ENCODE measurements at places on chromosomes 4 and X.

GRCh38 chr4:3786196-3786869, 20.1 kb downstream of the ADRA2C start:
- no peak for DNase-seq

DNA sequence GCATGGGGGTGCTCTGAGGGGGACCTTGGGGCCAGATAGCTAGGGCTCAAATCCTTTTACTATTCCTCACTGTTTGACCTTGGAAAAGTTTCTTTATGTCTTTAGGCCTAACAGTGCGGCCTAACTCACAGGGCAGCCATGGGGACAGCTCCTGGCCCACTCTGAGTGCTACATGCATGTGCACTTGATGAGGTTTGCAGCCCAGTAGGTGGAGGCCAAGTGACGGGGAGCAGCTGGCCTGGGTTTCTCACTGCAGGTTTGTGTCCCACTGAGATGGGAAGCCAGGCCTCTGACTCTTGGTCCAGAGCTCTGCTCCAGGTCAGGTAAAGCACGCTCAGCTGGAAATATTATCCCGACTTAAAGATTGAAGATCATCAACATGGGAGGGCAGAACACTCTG, 102.8 kb downstream of the SLC2A9 start:
- no peak for DNase-seq

- no peak for DNase-seq
These were observed 206.1 kb downstream of the MID1 start for GRCh38 chrX:10414156-10414824.

DNA sequence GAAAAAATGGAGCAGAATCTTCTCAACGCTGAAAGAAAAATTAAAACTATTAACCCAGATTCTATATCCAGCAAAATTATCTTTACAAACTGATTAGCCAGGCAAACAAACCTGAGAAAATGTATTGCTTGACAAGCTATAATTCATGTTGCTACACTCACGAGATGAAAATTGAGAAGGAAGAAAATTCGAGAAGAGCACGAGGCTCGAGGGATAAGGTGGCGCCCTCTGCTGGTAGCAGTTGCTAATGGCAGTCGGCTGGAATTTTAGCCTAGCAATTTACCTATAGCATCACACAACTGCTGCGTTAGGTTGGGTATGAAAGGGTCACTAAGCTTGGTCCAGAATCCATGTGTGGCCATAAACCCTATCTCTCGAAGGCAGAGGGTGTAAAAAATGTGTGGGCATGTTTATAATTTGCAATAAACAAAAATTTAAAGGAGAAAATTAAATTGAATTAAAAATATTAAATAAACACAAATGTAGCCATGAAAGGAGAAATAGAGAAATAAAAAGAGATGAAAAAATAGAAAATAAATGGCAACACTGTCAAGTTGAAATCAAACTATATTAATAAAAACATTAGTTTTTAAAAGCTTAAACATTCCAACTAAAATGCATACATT, 126.6 kb downstream of the PPP4R3C start:
- peak; percentile 24 for DNase-seq

GRCh38 chr4:114527637-114528036, 71.0 kb upstream of the UGT8 start:
- DNase-seq = no peak

DNA sequence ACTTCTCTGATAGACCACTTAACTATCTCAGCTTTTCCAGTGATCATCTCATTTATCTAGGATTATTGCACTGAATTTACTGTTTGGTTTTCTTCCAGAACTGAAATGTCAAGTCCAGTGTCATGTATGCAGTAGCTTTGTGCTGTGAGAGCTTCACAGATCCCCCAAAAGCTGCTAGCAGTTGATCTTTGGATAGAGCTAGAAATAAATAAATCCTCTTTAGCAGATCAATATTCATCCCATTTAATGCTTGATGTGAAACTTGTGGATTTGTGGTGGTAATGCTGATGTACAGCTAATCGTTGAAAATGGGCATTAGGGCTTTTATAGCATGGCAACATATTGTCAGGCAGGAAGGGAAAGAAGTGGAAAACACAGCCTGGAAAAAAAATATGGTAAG, 509.6 kb upstream of the FAM241A start:
- no peak for DNase-seq

DNA sequence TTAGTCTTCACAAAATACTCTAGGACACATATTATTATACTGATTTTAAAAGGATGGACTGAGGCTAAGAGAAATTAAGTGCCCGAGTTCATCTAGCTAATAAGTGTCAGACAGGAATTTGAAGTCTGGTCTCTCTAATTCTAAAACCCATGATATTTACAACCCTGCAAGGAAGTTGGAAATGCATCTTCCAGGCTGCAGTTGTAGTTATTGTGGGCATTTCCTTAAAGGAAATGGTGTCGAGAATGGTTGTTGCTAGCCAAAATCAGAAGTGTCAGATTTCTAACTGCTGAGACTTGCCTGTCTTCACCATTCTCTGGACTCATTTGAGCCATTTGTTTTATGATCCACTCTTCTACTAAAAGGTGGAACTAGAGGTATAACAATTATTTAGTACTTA, 82.5 kb downstream of the FAT4 start:
- no peak for DNase-seq

DNA sequence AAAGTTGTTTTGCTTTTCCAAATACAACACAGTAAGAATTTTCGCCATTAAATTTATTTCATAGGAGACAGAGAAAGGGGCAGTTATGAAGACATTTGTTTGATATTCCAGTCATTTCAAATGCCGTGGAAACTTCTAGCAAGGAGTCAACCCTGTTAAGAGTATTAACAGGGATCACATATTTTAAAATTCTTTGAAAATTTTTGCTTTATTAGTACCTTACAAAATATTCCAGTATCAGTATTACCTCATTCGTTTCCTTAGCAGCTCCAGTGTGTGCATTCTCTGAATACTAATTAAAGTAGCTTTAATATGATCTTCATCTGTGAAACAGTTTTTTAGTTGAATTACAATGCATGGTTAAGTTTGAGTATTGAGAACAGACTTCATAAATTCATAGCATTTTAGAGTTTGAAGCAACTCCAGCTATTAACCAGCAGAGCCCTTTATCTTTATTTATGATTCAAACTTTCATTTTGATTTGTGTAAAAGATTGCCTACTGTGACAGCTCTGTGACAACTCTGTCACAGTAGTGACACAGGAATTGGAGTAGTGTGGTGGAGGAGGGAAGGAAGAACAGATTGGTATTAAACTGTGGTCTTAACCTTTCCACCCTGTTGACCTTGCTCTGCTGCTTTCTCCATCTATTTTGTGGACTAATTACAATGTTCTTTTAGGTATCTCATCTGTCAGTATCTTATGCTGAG, 86.3 kb downstream of the PDLIM5 start:
- no peak for DNase-seq

DNA sequence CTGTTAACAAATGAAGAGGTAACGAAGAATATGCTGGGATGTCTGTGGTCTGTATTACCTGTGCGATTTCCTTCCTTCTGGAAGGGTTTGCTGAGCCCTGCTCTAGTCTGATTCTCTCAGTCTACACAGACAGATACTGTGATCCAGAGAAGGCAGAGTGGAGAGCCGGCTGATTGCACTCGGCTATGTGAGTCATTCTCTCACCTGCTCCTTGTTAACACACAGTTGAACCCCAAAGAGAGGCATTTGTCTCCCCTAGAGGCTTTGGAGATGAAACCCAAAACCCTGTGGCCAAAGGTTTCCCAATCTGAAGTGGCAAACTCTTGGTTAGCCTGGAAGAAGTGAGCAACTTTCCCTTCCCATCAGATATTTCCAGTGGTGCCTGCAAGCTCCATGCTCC, 78.1 kb upstream of the GPC4 start:
- DNase-seq = no peak

DNA sequence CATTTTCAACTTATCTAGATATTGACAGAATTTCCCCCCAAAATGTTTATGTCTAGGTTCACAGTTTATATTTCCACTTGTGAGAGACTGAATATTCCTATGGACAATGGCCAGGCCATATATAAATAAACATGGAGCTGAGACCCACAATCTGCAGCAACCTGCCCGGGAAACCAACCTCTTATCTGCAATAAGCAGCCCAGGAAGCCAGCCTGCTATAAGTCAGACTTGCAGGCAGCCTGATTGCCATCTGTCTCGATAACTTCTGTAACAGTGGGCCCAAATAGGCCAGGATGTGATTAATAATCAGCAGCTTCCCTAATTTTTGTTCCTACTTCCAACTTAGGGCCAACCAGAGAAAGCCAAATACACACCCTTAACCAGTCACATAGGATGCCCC, 5.2 kb upstream of the NAP1L5 start:
- no peak for DNase-seq

DNA sequence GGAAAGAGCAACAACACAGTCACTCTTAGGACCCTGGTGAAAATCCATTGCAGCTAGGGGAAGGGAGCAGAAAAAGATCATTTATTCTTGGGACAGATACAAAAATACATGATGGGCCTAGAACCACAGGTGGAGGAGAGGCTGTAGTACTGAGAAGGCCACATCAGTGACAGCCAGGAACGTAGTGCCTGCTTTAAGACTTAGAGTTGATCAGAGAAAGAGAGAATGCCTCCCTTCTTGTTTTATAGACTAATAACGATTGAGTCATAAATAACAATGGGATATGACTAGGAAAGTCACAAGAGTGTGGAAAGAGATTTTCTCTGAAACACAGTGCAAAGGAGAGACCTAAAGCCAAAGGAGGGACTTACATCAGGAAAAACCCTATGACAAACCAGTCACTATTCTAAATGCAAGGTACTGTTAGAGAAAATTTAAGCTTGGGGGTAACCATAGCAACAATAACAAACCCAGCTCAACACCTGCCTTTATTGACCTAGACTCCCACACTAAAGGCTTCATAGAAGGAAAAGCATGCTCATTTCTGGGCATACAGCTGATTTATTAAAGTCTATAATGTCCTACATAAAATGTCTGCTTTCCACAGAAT, 1015.0 kb upstream of the GRID2 start:
- no peak for DNase-seq

- DNase-seq = no peak
These were observed 217.0 kb upstream of the NDST3 start for GRCh38 chr4:117817301-117817700.

- no peak for DNase-seq
These were observed 1.4 kb downstream of the GRIPAP1 start for GRCh38 chrX:49000636-49001035.

GRCh38 chr4:86948276-86948675, 13.5 kb downstream of the AFF1 start:
- no peak for DNase-seq

DNA sequence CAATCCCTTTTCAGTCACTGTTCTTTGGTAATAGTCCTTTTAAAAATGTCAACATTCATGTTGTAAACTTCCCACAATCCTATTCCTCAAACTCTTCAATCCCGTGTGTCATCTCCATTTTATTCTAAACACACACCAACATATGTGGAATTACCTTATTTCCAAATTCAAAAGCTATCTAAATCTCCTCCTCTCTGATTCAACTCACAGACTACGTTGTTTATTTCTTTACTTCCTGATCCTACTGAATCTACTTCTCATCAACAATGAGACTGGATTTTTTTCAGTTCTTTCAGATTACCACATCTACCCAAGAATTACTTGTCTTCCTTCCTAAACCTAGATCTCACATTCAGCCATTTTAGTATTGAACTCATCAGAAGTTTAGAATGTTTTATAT, 188.2 kb downstream of the GABRB1 start:
- DNase-seq = no peak

DNA sequence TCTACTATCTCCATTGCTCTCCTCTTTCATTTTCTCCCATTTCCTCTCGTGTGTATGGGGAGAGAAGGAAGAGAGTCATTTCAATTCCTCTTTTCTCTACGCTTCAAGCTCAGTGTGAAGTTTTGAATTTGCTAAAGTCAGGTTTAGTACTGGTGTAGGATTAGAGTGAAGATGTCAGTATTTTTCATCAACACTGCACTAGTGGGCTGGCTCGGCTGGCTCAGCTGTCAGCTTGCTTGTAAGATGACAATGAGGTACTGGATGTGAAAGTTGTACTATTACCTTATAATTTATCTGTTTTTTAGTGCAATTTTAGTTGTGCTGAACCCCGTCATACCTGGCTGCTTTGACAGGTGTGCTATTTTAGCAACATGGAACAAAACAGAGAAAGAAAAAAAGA, 2.1 kb upstream of the SH2D1A start:
- DNase-seq = no peak

DNA sequence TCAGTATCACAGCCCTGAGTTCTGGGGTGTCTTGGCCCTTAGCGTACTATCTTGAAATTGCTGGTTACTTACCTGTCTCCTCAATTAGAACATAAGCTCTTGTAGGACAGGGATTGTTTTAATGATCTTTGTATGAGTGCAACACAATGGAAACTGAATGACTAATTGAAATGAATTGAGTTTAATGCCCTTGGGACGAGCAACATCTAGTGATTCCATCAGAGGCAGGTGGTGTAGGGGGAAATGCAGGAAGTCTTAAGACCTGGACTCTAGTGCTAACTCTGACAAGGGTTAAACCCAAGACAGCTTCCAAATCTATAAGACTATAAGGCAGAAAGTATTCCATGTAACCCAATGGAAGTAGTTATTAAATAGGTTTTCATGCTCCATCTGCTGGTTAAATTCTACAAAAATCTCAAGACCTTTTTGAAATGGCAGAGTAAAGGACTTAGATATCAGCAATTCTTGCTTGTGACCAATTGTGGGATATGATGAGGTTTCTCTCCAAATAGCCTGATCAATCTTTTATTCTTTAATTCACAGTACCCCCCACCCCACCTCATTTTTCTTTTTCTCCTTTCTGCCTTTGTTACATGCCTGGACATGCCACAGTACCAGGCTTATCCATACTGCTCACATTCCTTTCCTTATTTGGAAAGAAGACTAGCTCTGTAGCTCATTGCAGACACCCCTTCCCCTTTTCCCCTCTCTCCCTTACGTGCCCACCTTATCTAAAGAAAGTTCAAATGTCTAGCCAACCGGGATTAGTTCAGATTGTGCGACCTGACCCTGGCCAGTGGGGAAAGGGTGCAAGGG, 340.8 kb downstream of the PAPSS1 start:
- DNase-seq = no peak

- no peak for DNase-seq
These were observed 44.8 kb downstream of the SMARCA1 start for GRCh38 chrX:129478516-129478915.

DNA sequence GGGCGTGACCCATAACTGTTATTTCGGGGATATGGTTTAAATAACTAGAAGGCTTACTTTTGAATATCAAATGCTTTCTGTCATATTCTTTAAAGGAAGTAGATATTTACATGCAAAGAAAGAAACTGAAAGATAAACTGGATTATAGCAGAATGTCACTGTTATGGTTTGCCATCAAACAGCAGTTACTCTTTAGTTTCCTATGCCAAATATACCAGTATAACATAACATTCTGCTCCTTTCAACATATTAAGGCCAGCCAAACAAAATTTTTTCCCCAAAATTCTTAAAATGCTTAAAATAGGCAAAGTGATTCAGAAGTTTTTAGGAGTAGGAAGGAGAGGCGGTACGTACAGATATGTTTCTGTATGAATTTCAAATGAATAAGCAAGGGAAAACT, 27.0 kb downstream of the KDM6A start:
- DNase-seq = no peak
